ENCODE measurements at places on chromosomes 5 and 9.

GRCh38 chr5:176570044-176570443, 20.9 kb downstream of the CDHR2 start:
- no peak for DNase-seq

DNA sequence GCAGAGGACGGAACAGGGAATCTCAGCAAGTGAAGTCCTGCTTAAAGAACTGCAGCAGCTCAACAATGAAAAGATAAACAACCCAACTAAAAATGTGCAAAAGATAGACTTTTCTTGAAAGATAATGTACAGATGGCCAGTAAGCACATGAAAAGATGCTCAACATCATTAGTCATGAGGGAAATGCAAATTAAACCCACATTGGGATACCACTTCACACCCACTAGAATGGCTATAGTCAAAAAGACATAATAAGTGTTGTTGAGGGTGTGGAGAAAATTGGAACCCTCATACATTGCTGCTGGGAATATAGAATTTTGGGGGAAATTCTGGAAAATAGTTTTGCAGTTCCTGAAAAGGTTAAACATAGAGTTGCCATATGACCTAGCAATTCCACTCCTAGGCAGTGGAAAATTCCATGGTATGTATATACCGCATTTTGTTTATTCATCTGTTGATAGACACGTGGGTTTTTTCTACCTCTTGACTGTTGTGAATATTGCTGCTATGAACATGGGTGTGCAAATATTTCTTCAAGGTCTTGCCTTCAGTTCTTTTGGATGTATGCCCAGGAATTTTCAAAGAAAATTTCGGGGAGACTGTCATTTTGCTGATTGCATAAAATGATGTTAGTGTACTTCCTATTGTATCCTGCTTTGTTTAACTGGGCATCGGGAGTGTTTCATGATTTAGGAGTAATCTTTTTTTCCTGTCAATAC, 7.2 kb downstream of the CNOT8 start:
- DNase-seq = no peak

- DNase-seq = no peak
Measured at GRCh38 chr9:36872641-36873040, 161.4 kb downstream of the PAX5 start.

DNA sequence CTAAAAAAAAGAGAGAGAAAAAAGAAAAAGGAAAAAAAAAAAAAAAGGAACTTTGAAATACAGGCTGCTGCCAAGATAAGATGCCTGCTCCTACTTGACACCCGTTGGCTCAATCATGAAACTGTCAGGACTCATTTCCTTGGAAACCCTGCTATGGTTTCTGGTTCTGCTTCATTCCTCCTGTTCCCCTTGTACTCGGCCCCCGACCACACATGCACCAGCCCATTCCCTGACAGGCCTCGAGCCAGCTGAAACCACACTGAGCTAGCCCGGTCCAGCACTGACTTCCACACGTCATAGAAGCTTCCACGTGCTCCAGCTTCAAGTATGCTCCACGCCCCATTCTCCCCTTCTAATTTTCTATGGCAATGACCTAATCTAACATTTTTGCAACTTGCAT, 93.2 kb downstream of the MYO10 start:
- DNase-seq = no peak

GRCh38 chr5:108653201-108653600, 94.5 kb upstream of the FER start:
- DNase-seq = no peak

GRCh38 chr9:35937227-35937626, 20.7 kb downstream of the OR2S2 start:
- no peak for DNase-seq
